NCI-H345 (cell line): ENCODE measurements at places on chromosomes 5 and 9.

- DNase-seq: no peak
Measured at GRCh38 chr5:53815471-53815870, 255.0 kb downstream of the NDUFS4 start.

GRCh38 chr5:133730866-133731265 lies 118.5 kb upstream of the FSTL4 start:
- no peak for DNase-seq

GRCh38 chr5:116640236-116640635 lies 65.6 kb upstream of the SEMA6A start:
- no peak for DNase-seq

DNA sequence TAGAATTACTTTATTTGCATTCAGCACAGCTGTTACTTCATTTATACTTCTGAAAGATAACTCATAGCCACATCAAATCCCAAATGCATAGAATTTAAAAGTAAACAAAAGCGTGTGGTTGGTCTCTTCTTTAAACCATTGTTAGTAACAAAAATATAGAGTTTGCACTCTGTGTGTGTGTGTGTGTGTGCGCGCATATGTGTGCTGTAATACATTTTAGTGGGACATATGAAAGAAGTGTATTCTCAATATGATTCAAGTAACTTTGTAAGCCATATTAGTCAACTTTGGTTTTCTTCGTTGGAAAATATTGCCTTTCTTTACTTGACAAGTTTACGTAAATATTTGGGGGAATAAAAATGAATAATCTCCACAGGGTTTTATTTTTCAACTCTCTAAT lies 106.1 kb upstream of the PRRC1 start:
- no peak for DNase-seq

DNA sequence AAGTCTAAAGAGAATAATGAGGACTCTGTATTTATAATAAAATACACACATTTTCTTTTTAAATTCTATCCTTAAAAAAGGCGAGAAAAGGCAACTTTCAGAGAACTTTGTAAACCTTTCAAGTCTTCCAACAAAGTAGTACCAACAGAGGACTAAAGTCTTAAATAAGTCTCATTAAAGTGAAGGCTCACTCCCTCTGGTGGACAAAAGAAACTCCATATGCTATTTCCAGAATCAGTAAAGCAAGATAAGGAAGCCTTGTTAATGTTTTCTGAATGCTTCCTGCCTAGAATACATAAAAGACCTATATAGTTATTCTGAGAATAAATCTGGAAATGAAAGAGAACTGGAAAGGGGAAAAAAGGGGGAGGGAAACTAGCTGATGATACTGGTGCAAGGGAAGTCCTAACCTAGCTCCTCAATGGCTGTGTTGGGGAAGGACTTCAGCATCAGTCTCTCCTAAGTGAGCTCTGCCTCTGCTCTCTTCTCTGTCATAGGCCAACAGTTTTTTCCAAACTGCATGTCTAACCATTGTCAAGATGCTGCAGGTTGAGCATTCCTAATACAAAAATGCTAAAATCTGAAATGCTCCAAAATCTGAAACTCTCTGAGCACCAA lies 7.2 kb downstream of the HMGCS1 start:
- peak; percentile 36 for DNase-seq

- peak; percentile 78 for DNase-seq
Measured at GRCh38 chr5:149834246-149834855, 104.2 kb downstream of the PPARGC1B start.

GRCh38 chr9:118647331-118647730 lies 721.9 kb downstream of the BRINP1 start:
- DNase-seq: no peak

- no peak for DNase-seq
Measured at GRCh38 chr9:135661816-135662560, 1.1 kb upstream of the LCN9 start.

DNA sequence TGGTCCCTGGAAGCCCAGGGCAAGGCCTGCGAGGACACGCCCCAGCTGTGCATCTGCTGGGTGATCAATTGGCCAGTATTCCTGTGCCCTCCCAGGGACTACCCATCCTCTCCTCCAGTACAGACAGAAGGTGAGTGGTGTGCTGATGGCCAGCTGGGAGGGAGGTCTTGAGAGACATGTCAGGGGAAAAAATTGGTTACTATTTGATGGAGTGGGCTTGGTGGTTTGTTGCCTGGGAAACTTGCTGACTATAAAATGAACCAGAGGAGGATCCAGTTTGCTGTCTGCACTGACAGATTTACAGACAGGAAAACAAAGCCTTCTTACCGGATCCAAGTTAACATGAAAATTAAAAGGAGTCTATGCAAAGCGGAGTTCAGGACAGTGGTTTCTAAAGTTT lies 40.3 kb downstream of the MAP1B start:
- DNase-seq: no peak
